ENCODE measurements at places on chromosomes 1 and 21. TPM values are rescaled to one million over a fixed set of nuclear protein-coding genes. Genes with fewer than 3 reads are reported as not detected.

DNA sequence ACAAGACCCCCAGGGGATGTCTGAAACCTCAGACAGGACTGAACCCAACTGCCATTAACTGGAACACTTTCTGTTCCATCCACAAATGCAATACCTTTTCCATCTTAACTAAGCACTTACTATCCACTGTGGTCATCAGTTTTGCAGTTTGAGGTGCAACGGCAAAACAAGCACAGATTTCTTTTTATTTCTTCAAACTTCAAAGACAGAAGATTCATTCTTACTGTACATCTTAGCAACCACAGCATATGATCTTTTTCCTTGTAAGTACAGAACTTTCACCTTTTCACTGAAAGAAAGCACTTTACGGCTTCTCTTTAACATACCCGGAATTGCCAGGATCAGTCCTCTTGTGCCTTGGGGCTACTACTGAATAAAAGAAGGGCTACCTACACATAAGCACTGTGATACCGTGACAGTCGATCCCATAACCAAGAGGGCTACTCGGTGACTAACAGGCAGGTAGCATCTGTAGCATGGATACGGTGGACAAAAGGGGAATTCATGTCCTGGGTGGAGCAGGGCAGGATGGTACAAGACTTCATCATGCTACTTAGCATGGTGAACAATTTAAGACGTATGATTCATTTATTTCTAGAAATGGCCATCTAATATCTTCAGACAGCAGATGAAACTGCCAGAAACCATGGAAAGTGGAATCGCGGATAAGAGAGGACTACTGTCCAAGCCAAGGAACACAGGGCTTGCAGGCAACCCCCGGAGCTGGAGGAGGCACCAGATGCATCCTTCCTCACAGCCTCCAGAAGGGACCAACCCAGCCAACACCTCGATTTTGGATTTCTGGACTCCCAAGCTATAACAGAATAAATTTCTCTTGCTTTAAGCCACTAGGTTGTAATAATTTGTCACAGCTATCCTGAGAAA lies 18.4 kb downstream of the ERG start:
- H3K4me3 ChIP-seq, result no peak overlapping the region
- H3K27me3 ChIP-seq, result no peaks in the 10 kb centered on the region
- no peaks in the 10 kb centered on the region for H3K4me1 ChIP-seq
- no peaks in the 10 kb centered on the region for H3K36me3 ChIP-seq

DNA sequence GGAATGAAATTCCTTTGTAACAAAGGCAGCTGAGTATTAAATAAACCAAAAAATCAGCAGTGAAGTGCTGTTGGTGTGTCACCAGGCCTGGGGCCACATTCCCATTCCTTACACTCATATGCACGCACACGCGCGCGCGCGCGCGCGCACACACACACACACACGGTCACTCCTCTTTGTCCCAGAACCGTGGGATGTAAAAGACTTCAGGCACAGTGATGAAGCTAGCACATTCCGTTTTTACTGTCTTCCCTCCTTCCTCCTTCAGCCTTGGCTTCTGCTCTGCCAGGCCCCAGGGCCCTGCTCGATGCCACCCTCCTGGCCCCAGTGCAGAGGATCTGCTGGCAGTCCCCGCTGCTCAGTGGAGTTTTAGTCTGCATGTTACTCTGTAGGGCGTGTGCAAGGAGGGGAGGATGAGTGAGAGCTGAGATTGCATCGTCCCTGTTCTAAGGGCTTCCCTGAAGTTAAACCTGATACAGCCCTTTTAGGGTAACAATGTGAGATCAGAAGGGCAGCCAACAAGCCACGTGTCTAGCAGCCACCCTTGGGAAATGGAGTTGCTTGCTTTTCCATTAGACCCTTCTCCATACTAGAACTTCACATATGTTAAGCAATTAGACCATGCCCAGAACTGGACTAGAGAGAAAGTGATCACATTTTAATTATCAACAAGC lies 71.7 kb upstream of the WDR26 start:
- H3K27me3 ChIP-seq, result no peaks in the 10 kb centered on the region
- no peaks in the 10 kb centered on the region for H3K36me3 ChIP-seq
- DNase-seq, result no peak
- no peak overlapping the region for H3K4me3 ChIP-seq
- H3K27ac ChIP-seq, result no peak overlapping the region

- no peaks in the 10 kb centered on the region for H3K27me3 ChIP-seq
- DNase-seq, result no peak
- no peaks in the 10 kb centered on the region for H3K36me3 ChIP-seq
These were observed 1337.8 kb downstream of the AMY1C start for GRCh38 chr1:105087506-105087905.

DNA sequence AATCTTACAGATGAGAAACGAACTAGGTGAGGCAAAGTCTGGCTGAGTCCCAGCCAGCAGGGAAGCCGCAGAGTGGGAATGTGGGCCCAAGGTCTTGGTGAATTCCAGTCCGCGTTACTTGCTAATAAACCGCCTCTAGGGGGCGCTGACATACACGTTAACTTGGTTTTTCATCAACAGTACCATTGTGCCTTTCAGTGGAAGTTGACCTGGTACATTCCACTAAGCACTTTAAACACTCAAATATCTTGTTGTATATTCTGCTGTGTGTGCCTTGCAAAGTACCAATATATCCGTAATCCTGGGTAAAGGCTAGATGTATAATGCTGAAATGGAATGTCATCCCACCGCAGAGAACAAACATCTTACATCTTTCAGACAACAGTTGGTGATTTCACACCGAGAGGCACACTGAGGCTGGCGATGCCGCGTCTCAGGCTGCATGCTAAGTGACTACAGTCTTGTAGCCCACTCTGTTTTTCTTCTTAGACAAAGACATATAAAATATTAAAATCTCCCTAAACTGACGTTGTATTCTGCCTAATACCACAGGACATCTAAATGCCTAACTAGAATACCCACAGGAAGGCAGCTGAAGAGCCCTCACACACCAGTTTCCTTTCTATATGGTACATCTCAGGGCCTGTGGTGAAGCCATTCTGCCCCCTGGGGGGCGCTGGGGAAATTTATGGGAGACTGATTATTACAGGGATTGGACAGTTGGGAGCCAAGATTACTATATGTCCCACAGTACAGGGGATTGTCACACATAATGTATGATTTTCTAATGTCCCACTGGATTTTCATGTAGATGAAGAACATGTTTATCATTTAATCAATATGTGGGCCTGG lies 49.2 kb upstream of the C1orf198 start:
- no peaks in the 10 kb centered on the region for H3K27me3 ChIP-seq
- no peak overlapping the region for H3K4me3 ChIP-seq
- no peaks in the 10 kb centered on the region for H3K4me1 ChIP-seq
- H3K36me3 ChIP-seq, result no peaks in the 10 kb centered on the region
- H3K27ac ChIP-seq, result no peak overlapping the region
- peak; percentile 75 for DNase-seq

DNA sequence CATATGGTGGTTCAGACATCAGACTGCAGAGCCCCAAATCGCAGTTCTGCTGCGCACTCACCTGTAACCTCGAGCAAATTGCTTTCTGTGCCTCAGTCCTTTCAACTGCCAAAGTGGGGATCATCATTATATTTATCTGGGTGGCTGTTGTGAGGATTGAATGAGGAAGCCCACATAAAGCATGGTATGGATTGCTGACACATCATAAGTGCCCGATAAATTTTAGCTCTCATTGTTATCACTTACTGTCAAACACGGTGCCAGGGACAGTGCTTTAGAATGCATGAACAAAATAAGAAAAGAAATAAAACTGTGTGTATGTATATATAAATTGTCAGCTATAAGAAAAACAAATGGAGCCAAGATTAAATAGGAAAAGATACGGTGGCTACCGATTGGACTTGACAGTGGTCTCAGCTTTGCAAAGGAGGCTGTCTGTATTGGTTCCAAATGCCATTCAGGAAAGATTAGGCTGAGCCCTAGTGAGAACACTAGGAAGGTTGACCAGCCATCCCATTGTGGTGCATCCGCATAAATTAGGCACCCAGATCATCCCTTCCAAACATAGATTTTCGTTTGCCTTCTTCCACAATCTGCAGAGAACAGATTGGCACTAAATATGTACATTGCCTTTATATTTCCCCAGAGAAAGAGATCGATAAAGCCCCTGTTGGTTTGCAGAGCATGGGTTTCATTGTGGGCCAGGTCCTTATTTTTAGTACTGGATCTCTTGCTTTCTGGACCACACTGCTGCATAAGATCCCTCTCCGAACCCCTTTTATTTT lies 91.8 kb upstream of the KAZN start:
- no peaks in the 10 kb centered on the region for H3K36me3 ChIP-seq
- H3K27me3 ChIP-seq, result no peaks in the 10 kb centered on the region
- DNase-seq, result no peak
- H3K4me1 ChIP-seq, result no peaks in the 10 kb centered on the region

- no peaks in the 10 kb centered on the region for H3K36me3 ChIP-seq
- H3K4me1 ChIP-seq, result peaks cover 8% of the 10 kb centered on the region
- DNase-seq, result no peak
- H3K27ac ChIP-seq, result no peak overlapping the region
- H3K4me3 ChIP-seq, result no peak overlapping the region
These were observed 258.8 kb downstream of the VAV3 start for GRCh38 chr1:107706182-107706581.

DNA sequence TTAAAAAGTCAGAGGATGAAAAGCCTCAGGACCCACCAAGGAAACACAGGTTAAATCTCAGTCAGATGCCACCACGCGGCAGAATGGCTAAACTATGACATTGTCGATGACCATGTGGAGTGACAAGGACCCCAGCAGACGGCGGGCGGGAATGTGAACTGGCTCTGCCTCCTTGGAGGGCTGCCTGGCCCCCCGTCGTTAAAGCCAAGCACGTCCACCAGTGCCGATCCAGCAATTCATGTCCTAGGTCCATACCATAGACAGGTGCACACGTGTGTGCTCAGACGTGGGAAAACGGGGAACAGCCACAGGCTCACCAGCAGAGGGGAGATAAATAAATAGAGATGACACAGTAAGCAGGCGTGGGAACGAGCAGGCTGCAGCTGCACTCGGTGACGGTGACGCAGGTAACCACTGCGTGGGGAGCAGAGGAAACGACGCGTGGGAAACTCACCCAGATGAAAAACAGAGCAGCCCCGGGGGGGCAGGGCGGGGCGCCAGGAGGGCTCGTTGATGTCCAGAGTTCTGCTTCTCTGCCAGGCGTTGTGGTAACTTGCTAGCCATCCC lies 28.3 kb upstream of the PCBP3 start:
- no peaks in the 10 kb centered on the region for H3K36me3 ChIP-seq
- H3K4me3 ChIP-seq, result no peak overlapping the region
- H3K27me3 ChIP-seq, result peaks cover 27% of the 10 kb centered on the region
- peak; percentile 58 for DNase-seq

DNA sequence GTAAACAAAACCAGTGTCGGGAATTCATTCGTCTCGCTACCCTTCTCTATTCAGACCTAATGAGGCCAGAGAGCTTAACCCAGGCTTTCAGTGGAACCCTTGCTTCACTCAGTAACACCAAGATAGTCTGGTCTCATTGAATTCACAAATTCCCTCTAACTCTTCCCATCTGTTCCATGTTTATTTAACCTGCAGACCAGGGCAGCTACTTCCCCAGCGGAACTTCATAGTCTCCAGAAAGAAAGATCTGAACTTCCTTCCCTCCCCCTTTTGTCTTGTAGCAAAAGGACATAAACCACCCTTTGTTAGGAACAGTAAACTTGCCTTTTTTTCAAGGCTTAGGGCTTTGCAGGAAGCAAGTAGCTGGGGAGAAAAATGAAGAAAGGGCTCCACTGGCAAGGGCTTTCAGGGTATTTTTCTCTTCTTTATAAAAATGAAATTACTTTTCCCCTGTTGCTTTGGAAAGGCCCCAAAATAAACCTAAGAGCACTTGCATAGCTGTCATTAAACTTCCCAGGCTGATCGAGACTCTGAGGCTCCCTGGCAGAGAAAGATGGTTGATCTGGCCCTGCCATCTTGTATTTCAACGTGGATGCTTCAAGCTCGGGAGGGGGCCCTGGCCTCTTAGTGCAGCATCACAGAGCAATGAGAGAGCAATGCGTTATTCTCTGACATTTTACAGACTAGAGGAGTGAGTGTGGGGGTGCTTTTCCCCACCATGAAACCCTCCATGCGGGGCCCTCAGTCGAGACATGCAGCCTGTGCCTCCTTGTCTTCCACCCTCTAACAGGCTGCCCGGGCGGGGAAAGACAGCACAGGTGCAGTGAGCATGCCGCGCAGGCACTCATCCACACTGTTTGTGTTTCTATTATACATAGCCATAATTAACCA lies 30.0 kb downstream of the MIS18A start:
- DNase-seq, result no peak
- no peaks in the 10 kb centered on the region for H3K27me3 ChIP-seq
- H3K27ac ChIP-seq, result no peak overlapping the region
- H3K4me3 ChIP-seq, result no peak overlapping the region
- H3K4me1 ChIP-seq, result peaks cover 21% of the 10 kb centered on the region
- H3K36me3 ChIP-seq, result no peaks in the 10 kb centered on the region

CYP4Z1 gene
- total RNA-seq, result 0.36 TPM

Data from sigmoid colon (tissue), 7 donors.